ENCODE measurements at places on chromosomes 11 and 22.

GRCh38 chr22:31728857-31729256 lies 21.1 kb downstream of the PRR14L start:
- no peaks in the 10 kb centered on the region for H3K4me1 ChIP-seq
- no peaks in the 10 kb centered on the region for H3K27me3 ChIP-seq
- H3K4me3 ChIP-seq, result no peak overlapping the region

GRCh38 chr11:72924568-72925190 lies 110.5 kb downstream of the ATG16L2 start:
- no peak overlapping the region for H3K4me3 ChIP-seq
- H3K36me3 ChIP-seq, result no peaks in the 10 kb centered on the region
- peaks cover 16% of the 10 kb centered on the region for H3K4me1 ChIP-seq
- H3K27ac ChIP-seq, result no peak overlapping the region
- DNase-seq, result no peak

DNA sequence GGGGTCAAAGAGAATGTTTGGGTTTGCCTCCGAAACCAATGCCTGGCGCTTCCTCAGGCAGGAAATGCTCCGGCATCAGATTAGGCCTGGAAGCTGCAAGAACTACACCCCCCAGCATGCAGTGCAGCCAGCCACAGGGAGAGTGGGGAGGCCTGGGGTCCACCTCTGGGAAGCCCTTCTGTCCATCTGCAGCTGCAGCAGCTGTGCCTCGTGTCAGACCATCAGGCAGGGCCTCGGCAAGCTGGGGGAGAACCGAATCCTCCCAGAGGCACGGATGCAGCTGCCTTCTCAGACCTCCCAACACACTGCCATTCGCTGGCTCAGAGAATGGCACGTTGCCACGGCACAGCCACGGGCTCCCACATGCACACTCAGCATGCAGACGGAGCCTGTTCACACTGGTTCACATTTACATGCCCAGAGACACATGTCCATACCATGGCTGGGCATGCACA lies 57.4 kb downstream of the NECTIN1 start:
- peak overlapping the region; percentile 7 for H3K4me3 ChIP-seq
- H3K36me3 ChIP-seq, result peaks cover 8% of the 10 kb centered on the region
- DNase-seq, result no peak
- peaks cover 9% of the 10 kb centered on the region for H3K4me1 ChIP-seq
- no peaks in the 10 kb centered on the region for H3K27me3 ChIP-seq
- H3K27ac ChIP-seq, result peak overlapping the region; percentile 78

DNA sequence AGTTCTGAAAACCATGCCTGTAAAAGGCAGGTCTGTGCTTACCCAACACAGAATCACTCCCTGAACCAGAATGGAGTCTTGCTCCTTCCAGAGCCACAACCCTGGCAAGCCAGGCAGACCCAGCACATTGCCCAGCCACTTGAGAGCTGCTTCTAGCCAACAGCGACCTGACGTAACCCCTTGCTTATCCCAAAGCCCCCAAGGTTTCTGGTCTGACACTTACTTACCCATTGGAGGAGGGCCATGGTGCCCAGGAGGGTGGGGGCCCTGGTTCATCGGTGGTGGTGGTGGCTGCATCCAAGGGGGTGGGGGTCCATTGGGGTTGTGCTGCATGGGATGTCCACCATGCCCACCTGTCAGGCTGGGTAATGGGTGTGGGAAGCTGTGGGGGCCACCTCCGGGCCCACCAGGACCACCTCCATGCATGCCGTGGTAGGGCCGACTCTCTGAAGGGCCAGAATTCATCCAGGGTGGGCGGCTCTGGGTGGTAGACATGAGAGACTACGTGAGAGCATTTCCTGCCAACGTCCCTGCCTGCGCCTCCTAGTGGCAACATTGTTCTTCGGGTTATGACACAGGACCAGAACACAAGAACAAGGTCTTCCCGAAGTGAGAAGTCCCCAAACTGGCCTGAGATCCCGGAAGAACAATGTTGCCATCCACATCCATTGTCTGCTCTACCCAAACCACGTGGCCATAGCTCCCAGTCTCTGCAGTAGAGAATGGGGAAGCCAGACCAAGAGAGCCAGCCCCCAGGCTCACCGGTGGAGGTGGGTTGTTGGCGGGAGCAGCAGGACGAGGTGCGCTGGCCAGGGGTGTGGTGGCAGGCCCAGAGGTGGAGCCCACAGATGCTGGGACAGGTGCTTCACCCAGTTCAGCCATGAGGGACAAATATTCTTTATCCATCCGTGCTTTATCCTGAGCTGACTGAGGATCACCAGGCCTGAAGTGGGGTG lies 7.8 kb upstream of the PYGM start:
- DNase-seq, result no peak
- H3K27ac ChIP-seq, result peak overlapping the region; percentile 59
- H3K36me3 ChIP-seq, result peaks cover 53% of the 10 kb centered on the region
- no peak overlapping the region for H3K4me3 ChIP-seq
- no peaks in the 10 kb centered on the region for H3K27me3 ChIP-seq
- peaks cover 2% of the 10 kb centered on the region for H3K4me1 ChIP-seq

DNA sequence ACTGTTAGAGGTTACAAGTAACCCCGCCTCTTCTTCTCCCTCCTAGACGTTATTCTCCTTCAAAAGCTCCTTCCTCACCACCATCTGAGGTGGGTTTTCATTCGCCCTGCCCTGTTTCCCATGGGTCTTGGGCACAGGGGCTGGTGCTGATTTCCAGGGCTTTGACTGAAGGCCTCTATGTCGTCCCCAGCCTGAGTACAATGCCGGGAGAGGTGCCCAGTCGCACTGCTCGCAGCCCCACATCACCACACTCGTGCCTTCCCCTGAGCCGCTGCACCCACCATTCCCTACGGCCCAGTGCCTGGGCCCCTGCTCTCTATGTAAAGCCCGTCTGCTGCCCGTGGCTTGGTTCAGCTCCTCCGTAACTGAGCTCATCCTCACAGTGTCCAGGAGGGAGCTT lies 169.8 kb downstream of the DSCAML1 start:
- H3K27me3 ChIP-seq, result peaks cover 46% of the 10 kb centered on the region
- DNase-seq, result no peak
- no peaks in the 10 kb centered on the region for H3K36me3 ChIP-seq
- H3K4me3 ChIP-seq, result no peak overlapping the region

GRCh38 chr22:30649430-30650007 lies 13.9 kb downstream of the SLC35E4 start:
- no peaks in the 10 kb centered on the region for H3K36me3 ChIP-seq
- no peak overlapping the region for H3K27ac ChIP-seq
- H3K4me1 ChIP-seq, result no peaks in the 10 kb centered on the region
- H3K4me3 ChIP-seq, result no peak overlapping the region

DNA sequence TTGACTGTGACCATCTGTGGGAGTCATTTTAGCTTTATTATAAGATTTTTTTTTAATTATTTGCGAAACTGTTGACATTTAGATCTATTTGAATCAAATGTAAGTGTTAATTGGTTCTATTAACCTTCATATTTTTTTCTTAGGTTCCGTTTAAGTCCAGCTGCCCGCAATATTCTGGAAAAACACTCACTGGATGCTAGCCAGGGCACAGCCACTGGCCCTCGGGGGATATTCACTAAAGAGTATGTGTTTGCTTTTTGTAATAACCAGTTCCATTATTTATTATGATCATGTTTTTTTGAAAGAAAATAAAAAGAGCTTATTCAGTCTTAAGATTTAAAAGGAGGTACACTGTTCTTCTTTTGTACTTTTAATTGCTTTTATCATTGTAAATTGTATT lies 43.9 kb downstream of the PDHX start:
- H3K27ac ChIP-seq, result no peak overlapping the region
- peaks cover 12% of the 10 kb centered on the region for H3K36me3 ChIP-seq
- H3K4me1 ChIP-seq, result peaks cover 4% of the 10 kb centered on the region
- no peak overlapping the region for H3K4me3 ChIP-seq
- H3K27me3 ChIP-seq, result no peaks in the 10 kb centered on the region
- DNase-seq, result no peak

- peaks cover 15% of the 10 kb centered on the region for H3K27me3 ChIP-seq
- DNase-seq, result no peak
- H3K4me3 ChIP-seq, result no peak overlapping the region
Measured at GRCh38 chr11:13238879-13239514, 38.6 kb upstream of the BMAL1 start.

- peaks cover 17% of the 10 kb centered on the region for H3K4me1 ChIP-seq
- H3K27me3 ChIP-seq, result no peaks in the 10 kb centered on the region
- peak; percentile 67 for DNase-seq
- H3K4me3 ChIP-seq, result no peak overlapping the region
- H3K36me3 ChIP-seq, result no peaks in the 10 kb centered on the region
- H3K27ac ChIP-seq, result peak overlapping the region; percentile 27
Measured at GRCh38 chr11:100632941-100633452, 54.1 kb upstream of the ARHGAP42 start.

DNA sequence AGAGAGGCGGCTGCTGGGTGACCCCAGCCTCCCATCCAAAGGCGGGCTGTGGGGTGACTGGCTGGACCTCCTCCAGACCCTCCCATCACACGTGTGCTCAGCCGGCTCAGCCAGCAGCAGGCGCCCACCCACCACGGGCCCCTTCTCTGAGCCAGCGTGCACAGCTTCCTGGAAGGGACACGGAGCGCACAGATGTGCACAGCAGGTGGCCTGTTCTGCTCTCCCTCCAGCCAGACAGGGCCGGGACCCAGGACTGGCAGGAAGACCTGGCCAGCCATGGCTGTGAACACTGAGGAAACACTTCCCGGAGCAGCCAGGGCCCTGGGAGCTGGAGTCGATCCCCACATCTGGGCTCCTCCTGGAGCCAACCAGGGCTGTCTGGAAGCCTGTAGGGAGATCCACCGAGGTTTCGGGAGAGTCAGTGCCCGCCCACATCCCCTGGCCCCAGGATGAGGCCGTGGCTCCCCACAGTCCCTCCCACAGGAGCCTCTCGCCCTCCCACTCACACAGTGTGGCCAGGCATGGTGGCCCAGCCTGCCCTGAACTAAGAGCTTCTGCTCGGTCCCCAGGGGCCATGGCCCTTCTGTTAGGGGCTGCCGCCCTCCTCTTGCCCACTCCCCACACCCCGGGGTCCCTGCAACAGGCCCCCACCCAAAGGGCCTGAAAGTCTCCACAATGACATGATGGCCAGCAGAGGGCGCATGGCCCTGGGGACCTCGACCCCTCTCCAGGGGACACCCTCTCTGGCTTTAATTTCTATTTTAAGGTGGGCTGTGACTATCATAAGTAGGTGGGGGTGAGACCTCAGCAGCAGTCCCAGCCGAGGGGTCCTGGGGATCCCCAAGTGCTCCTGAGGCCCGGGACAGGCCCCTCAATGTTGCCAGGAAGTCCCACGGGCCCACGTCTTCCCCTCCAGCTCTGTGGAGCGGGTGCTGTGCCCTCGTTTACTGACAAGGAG lies 90.6 kb upstream of the FGF3 start:
- peaks cover 3% of the 10 kb centered on the region for H3K4me1 ChIP-seq
- peaks cover 4% of the 10 kb centered on the region for H3K27me3 ChIP-seq
- no peaks in the 10 kb centered on the region for H3K36me3 ChIP-seq
- no peak overlapping the region for H3K4me3 ChIP-seq

DNA sequence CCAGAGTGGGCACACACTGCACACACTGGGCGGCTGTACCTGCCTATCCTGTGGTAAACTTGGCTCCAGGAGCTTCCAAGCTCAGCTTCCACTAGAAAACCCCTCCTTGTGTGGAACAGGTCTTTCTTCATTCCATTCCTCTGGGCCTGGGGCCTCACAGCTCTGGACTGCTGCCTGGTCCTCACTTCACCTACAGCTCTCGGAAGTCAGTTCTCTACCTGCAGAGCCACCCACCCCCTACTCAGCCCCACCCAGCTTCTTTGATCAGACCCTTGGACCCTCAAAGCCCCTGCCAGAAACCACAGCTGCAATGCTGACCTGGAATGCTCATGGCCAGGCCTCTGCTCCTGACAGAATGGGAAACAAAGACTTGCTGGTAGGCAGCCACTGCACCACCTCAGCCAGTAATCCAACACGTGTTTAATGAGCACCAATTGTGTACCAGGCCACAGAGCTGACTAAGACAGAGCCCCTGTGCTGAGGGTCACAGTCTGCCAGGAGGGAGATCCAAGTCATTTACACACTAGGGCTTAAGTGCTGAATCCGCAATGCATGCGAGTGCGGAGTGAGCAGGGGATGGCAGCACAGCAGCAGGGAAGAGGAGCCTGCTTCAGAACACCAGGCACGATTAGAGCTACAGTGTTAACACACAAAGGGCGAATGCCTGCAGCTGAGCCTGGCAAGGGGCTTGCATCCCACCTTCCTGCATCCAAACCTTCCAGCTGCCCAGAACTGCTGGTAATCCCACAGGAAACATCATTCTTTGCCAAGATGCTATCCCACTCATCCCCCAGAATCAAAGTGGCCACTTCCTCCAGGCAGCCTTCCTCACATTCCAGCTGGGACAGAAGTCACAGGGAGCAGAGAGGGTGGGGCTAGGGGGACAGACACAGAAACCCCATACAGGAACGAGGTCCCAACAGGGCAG lies 4.6 kb downstream of the GNB1L start:
- no peaks in the 10 kb centered on the region for H3K27me3 ChIP-seq
- H3K27ac ChIP-seq, result peak overlapping the region; percentile 99
- no peak for DNase-seq
- peak overlapping the region; percentile 47 for H3K4me3 ChIP-seq
- H3K4me1 ChIP-seq, result peaks cover 64% of the 10 kb centered on the region
- H3K36me3 ChIP-seq, result peaks cover 10% of the 10 kb centered on the region

- H3K27me3 ChIP-seq, result no peaks in the 10 kb centered on the region
- H3K4me3 ChIP-seq, result no peak overlapping the region
- peaks cover 9% of the 10 kb centered on the region for H3K4me1 ChIP-seq
- no peak for DNase-seq
Measured at GRCh38 chr11:43835104-43835503, 45.5 kb upstream of the ALKBH3 start.

DNA sequence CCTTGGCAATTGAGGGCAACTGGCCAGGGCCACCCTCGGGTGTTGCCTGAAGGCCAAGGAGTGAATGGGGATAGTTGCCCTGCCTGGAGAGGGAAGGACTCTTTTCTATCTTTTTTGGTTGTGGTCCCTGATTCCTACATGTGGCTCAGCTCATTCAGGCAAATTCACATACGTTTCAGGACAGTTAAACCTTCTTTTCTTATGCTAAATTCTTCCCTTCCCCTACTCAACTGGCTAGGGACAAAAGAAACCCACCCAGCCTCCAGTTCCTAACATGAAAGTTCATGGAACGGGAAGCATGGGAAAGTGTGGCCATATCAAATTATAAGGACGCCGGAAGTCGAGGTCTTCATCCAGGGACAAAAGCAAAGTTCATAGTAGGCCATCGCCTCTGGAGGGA lies 26.3 kb upstream of the APLNR start:
- H3K27ac ChIP-seq, result no peak overlapping the region
- H3K36me3 ChIP-seq, result peaks cover 2% of the 10 kb centered on the region
- H3K27me3 ChIP-seq, result no peaks in the 10 kb centered on the region

- no peak overlapping the region for H3K27ac ChIP-seq
- no peak overlapping the region for H3K4me3 ChIP-seq
- no peaks in the 10 kb centered on the region for H3K4me1 ChIP-seq
- H3K36me3 ChIP-seq, result no peaks in the 10 kb centered on the region
- H3K27me3 ChIP-seq, result peaks cover 10% of the 10 kb centered on the region
- DNase-seq, result no peak
Measured at GRCh38 chr11:15742626-15743519, 613.5 kb downstream of the SOX6 start.

- H3K27me3 ChIP-seq, result no peaks in the 10 kb centered on the region
- peaks cover 3% of the 10 kb centered on the region for H3K36me3 ChIP-seq
- no peak for DNase-seq
- no peak overlapping the region for H3K27ac ChIP-seq
- no peak overlapping the region for H3K4me3 ChIP-seq
Measured at GRCh38 chr22:47128216-47128615, 365.8 kb downstream of the TBC1D22A start.

- H3K27ac ChIP-seq, result no peak overlapping the region
- H3K36me3 ChIP-seq, result no peaks in the 10 kb centered on the region
- H3K27me3 ChIP-seq, result peaks cover 8% of the 10 kb centered on the region
- H3K4me1 ChIP-seq, result peaks cover 2% of the 10 kb centered on the region
- H3K4me3 ChIP-seq, result no peak overlapping the region
Measured at GRCh38 chr22:48941033-48941902, 886.4 kb downstream of the BRD1 start.

All from mesothelial cell of epicardium (in vitro differentiated cells).